ENCODE measurements at places on chromosomes 4 and X. TPM values are rescaled to one million over a fixed set of nuclear protein-coding genes. Genes with fewer than 3 reads are reported as not detected.

The ADH1C gene
- 0.23 TPM for total RNA-seq

The MAGEA12 gene
- not detected for total RNA-seq

The LANCL3 gene
- total RNA-seq = 0.66 TPM

The CAPN6 gene
- total RNA-seq = 0.07 TPM

The POU4F2 gene
- total RNA-seq = not detected

The CDKL5 gene
- 5.0 TPM for total RNA-seq

The RGN gene
- total RNA-seq = 4.7 TPM

The CWH43 gene
- not detected for total RNA-seq

The IL13RA1 gene
- 68.8 TPM for total RNA-seq

Data from smooth muscle cell of the pulmonary artery (primary cell).